ENCODE measurements at places on chromosomes 3 and 15.
A peak's percentile ranks its signal among the peaks of the same experiment; 100 is the strongest.

DNA sequence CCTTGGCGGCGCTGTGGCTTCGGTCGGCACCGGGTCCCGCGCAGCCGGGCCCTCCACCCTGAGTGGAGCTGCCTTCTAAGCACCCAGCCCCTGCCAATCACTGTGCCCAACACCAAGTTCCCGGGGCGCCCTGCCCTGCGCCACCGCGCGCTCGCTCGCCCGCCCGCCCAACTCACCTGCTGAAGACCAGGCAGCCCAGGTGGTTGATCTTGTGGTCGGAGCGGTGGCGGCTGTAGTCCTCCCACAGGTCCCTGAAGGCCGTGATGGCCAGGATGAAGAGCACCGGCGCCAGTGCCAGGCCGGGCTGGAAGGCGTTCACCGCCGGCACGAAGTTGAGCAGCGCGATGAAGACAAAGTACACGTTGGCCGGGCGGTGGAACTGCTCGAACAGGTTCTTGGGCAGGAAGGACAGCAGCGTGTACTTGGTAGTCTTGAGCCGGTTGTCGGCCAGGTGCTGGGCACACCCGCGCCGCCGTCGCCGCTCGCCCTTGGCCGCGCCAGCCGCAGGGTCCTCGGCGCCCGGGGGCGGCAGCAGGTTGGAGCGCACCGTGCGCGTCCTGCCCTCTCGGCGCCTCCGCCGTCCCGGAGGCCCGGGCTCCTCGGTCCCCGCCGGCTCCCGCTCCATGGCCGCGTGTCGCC is 536 bp downstream of the ATP10A start:
- DNase-seq: no peak

DNA sequence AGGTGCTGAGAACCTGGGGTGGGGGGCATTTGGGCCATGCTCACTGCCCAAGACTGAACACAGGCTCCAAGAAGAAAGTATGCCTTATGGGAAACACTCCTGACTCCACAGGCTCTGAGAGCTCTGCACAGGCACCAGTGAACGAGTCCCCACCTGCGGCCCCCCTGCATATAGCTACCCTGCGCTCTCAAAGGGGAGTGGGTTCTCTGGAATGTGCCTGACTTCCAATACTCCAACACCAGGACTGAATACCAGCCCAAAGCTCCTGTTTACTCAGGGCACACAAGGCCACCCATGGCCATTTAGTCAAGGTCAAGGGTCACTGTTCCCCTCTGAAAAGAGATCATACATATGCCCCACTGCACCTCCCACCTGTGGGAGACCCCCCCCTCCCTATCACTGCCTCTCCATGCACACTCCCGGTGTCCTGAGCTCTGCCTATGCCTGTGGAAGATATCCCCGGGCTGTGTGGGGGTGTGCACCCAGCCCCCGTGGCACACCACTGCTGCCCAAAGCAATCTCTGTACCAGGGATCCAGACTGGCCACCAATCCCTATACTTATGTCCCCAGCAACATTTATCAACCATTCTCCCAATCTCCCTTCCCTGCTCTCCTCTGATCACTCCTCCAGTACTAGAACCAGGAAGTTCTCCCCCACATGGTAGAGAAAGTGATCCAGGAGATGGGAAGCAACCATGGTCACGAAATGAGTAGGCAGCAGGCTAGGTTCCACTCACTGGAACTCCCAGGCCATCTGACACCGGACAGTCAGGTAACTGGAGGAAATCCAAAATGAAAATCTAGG is 1.5 kb upstream of the PLXNB1 start:
- DNase-seq: no peak

DNA sequence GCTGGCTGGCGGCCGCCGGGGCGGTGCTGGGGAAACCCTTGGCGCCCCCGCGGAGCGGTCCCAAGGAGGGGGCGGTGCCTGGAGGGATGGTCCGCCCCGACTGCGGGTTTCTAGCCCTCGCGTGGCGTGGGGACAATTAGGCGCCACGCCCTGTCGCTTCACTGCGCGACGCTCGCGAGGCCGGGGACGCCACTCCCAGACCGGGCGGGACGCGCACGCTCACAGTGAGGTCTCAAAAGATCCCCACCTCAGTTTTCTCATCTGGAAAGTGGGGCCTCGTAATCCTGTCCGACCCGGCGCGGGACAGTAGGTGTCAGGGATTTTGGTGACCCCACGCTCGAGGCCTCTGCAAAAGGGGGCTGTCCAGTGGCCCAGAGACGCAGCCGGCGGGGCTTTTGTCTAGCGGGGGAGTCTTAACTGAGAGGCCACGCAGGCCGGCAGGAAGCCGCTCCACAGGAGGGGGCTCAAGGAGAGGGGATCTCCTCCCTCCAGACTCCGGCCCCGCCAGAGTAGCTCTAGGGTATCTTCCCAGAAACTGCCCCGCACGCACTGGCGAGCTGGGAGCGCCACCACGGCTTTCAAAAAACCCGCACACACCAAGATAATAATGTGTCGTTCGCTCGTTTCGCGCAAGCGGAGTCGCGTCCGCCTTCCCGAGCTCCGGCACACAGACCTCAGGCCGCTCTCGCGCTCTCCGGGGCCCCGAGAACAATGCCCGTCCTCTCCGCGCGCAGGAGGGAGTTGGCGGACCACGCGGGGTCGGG is 710 bp upstream of the CLK3 start:
- peak; percentile 95 for DNase-seq

DNA sequence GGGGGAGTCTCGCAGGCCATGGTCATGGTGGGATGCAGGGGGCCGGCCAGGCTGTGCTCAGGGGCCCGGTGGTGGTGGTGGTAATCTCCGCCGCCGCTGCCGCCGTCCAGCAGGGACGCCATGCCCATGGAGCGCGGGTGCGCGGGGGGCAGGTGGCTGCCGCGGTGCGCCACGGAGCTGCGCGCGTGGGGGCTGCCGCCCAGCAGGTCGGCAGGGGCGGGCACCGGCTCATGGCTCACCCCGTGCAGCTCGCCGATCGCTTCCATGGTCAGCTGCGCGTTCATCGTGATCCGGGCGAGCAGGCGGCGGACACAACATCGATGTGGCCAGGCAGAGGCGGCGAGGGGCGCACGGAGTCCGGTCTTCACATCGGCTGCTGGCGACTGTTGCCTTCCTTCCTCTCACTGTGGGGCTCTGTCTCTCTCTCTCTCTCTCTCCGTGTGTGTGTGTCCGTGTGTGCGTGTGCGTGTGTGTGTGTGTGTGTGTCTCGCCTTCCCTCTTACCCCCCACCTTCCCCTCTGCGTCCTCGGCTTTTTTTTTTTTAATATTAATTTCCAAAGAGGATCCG is 451 bp downstream of the ONECUT1 start:
- DNase-seq: no peak

DNA sequence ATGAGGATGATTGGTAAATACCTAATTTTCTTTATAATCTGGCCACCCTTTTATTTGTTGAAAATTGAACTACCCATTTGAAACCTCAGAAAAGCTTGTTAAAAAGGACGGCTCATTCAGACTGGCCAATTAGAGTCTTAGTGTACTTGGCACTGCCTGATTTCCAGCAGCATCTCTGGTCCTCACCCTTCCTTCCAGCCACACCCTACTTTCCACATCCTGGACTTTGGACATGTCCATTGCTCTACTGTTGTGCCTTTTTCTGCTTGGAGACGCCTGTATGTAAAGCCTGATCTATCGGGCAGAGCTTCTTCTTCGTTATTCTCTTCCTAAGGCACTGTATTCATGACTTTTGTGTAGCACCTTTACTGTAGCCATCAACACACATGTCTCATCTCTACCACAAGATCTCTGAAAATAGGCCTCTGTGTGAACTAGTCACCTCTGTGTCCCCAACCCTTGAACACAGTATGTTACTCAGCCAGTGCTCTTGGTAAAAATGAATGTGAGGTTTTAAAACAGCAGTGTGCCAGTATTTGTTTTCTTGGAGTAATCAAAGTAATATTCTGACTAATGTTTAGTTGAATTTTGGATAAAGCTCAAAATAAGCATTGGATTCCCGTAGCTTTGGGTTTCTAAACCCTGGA is 6.8 kb downstream of the RBM5 start:
- no peak for DNase-seq

GRCh38 chr3:61975936-61976335 is 397.4 kb downstream of the FEZF2 start:
- no peak for DNase-seq

DNA sequence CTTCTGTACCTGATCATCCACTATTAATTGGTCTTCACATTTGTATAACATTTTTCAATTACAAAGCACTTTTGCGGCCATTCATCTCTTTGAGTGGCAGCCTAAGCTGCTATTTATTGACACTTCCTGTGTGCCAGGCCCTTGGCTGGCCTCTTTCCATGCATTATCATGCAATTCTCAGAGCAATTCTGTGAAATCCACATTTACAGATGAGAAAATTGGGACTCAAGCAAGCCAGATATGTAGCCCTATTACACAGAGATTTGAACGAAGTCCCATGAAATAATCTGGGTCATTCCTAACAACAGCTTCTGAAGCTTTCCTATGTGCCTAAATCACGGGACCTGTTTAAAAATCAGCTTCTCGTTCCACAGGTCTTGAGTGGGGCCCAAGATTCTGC is 17.4 kb downstream of the SLC6A1 start:
- DNase-seq: no peak

- DNase-seq: no peak
These were observed 223.0 kb downstream of the NSUN3 start for GRCh38 chr3:94285872-94286271.

DNA sequence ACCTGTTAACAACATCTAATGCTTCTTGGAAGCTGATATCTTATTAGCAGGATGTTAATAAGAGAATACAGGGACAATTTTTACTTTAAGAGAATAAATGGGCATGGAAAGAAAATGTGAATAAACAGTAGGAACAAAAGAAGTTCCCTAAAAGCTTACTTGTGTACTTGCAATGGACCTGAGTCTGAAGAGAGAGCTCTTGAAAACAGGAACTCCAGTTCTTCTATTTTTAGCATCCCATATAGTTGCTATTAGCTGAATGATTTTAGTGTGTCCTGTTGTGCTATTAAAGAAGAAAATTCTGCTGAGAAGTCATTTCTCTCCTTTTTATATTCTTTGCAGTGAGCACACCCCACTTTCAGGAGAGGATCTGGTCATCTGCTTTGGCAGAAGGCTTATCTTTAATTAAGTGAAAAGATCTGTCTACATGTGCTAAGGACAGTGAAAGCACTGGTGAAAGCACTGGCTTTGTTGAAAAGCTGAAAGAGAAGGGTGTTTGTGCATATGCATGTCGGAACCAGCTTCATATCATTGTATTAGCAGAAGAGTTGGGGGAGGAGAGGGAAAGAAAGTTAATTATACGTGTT is 1.4 kb upstream of the ST3GAL6 start:
- DNase-seq: no peak

DNA sequence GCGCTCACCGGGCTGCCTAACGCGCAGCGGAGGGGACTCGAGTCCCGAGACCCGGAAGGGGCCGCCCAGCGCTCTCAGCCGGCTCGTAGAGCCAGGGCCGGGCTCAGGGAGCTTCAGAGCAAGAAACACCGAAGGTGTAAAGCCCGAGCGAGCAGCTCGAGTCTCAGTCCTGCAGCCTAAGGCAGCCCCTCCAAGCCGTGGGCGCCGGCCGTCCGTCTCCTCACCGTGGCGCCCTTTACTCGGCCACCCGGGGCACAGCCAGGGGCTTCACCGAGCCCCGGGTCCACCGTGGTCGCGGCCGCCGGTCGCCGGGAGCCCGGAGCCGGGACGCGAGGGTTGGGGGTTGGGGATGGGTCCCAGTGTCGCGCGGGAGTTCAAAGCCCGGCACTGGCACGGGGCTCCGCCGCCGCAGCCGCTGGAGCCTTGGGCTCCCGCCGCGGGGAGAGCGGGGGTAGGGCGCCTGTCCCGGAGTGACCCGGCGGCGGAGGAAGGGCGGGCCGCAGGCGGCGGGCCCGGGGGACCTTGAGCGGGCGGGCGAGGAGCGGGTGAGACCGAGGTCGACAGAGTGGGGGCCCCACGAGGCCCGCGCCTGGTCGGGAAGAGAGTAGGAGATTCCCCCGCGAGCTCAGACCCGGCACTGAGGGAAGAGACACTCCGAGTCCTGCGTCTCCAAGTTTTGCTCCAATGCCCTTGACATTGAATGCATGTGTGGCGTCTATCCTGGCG is 26.9 kb upstream of the THRB start:
- DNase-seq: no peak
